ENCODE measurements at places on chromosomes 5 and 9. TPM values are rescaled to one million over a fixed set of nuclear protein-coding genes. Genes with fewer than 3 reads are reported as not detected.

- H3K4me3 ChIP-seq: no peak overlapping the region
- H3K4me1 ChIP-seq: no peaks in the 10 kb centered on the region
- no peak for DNase-seq
Observed at GRCh38 chr5:174877987-174878386, 153.6 kb downstream of the MSX2 start.

DNA sequence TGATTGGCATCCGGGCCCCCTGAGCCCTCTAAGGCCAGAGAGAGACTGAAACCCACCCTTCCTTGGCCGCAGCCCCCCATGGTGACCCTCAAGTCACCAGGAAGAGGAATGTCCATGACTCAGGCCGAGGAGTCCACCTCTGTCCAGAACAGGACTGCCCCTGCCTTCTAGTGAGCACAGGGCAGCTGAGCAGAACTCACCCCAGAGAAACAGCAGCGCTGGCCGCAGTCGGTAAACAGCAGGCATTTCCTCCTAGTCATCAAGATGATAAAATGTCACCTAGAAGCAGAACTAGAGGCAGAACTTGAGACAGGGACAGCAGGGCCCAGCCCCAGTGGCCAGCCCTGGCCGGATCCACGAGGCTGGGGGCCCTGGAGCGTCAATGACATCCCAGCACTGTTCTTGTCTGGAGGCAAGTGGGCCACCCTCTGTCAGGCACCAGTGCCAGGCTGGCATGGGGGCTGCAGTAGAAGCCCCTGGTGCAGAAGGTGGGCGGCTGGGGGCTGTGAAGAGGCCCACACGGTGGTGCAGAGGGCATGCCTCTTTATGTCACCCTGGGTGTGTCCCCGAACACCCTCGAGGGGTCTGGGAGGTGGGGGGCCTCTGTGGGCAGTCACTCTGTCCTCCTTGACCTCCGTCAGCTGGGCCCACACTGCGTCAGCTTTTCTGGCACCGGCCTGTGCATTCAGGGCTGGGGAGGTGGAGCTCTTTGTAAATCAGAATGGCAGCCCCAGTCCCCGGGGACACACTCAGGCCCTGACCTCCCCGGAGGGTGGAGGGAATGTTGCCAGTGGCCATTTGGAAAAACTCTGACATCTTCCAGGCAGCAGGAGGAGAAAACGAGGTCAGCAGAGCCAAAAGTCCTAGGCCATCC lies 83.0 kb downstream of the NTNG2 start:
- no peak overlapping the region for H3K4me3 ChIP-seq
- H3K36me3 ChIP-seq: no peaks in the 10 kb centered on the region
- DNase-seq: no peak
- peaks cover 6% of the 10 kb centered on the region for H3K4me1 ChIP-seq
- no peak overlapping the region for H3K27ac ChIP-seq

DNA sequence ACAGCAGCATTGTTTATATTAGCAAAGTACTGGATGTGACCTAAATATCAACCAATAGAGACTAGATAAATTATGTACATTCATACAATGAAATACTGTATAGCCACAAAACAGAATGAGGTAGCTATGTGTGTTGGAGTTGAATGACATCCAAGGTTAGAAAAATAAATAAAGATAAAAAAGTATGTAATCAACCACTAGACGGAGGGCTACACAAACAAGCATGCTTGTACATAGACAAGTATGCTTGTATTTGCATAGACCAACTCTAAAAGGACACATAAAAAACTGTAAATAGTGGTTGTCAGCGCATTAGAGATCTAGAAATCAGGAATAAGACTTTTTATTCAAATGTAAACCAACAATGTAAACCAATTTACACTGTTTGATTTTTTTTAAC lies 3.0 kb downstream of the FEM1C start:
- H3K4me3 ChIP-seq: peak overlapping the region; percentile 99
- H3K27ac ChIP-seq: peak overlapping the region; percentile 96
- peaks cover 72% of the 10 kb centered on the region for H3K4me1 ChIP-seq
- DNase-seq: no peak
- H3K27me3 ChIP-seq: peaks cover 2% of the 10 kb centered on the region

GRCh38 chr5:1278656-1279442 lies 16.0 kb downstream of the TERT start:
- DNase-seq: peak; percentile 35
- peak overlapping the region; percentile 53 for H3K4me3 ChIP-seq
- 0 out of 2 replicates have a peak overlapping the region, but pooled peaks have one; percentile 27 for H3K27ac ChIP-seq
- H3K36me3 ChIP-seq: 0 out of 2 replicates have a peak, but pooled peaks cover 6% of the 10 kb centered on the region

Gene RNF208
- 3.2 TPM for total RNA-seq

DNA sequence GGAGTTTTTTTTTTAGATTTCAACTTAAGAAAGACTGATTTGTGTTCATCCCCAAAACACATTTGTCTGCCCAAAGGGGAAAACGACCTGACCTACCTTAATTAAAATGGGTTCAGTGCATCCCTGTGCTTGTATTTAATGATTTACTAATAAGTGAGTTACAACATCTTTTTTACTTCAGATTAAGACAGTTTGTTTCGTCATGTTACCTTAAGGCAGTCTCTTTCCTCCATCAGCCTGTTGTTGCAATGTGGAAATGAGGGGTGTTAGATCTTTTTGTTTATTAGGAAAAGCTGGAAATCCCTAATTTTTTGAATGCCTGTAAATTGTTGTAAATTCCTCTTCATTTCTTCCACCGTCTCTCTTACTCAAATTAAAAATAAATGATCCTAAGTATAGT lies 177.5 kb downstream of the GDNF start:
- H3K27me3 ChIP-seq: peaks cover 2% of the 10 kb centered on the region
- H3K36me3 ChIP-seq: no peaks in the 10 kb centered on the region
- DNase-seq: no peak
- no peak overlapping the region for H3K4me3 ChIP-seq
- H3K27ac ChIP-seq: no peak overlapping the region

DNA sequence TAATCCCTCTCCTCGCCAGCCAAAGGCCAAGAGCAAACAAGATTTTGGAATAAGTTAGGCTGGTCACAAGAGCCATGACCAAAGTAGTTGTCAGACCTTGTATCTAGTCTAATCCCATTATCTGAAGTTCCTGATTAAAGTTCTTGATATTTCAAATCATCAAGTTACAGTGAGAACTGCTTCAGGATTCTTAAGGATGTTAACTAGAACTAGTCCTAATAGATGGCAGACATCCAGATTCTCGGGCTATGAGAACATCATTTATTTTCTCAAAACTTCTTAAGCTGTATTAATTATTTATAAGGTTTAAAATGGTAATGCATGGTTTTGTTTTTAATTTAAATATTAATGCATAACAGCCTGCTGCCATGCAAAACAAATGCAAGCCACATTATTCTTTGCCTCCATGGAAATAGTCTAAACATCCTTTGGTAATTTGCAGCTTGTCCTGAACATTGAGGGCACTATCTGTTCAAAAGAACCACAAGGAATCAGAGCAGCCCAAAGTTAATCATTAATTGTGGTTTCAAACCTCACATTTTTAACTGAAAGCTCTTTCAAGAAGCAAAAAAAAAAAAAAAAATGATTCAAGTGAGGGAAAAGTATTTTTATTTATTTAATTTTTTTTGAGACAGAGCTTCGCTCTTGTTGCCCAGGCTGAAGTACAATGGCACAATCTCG lies 95.1 kb downstream of the TTC39B start:
- H3K27me3 ChIP-seq: peaks cover 2% of the 10 kb centered on the region
- DNase-seq: no peak
- H3K36me3 ChIP-seq: peaks cover 7% of the 10 kb centered on the region
- no peak overlapping the region for H3K27ac ChIP-seq
- no peak overlapping the region for H3K4me3 ChIP-seq

GRCh38 chr9:94112716-94113465 lies 28.6 kb downstream of the PTPDC1 start:
- DNase-seq: no peak
- no peaks in the 10 kb centered on the region for H3K36me3 ChIP-seq
- H3K27ac ChIP-seq: no peak overlapping the region
- no peak overlapping the region for H3K4me3 ChIP-seq
- H3K27me3 ChIP-seq: no peaks in the 10 kb centered on the region

GRCh38 chr5:68432682-68433081 lies 217.1 kb downstream of the PIK3R1 start:
- H3K36me3 ChIP-seq: peaks cover 11% of the 10 kb centered on the region
- H3K4me1 ChIP-seq: peaks cover 53% of the 10 kb centered on the region
- no peak for DNase-seq
- no peak overlapping the region for H3K4me3 ChIP-seq
- H3K27me3 ChIP-seq: no peaks in the 10 kb centered on the region
- peak overlapping the region; percentile 96 for H3K27ac ChIP-seq

DNA sequence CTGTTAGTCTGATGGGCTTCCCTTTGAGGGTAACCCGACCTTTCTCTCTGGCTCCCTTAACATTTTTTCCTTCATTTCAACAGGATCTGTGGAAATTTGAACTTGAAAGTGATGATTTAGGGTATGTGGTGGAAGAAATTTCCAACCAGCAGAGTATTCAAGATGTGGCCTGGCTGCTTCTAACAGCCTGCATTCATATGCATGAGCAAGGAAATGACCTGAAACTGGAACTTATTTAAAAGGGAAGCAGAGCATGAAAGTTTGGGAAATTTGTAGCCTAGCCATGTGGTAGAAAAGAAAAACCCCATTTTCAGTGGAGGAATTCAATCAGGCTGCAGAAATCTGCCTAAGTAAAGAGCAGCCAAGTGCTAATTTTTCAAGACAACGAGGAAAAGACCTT lies 41.7 kb downstream of the UNC13B start:
- H3K27me3 ChIP-seq: no peaks in the 10 kb centered on the region
- DNase-seq: no peak
- no peak overlapping the region for H3K4me3 ChIP-seq

Gene OBP2B
- total RNA-seq: not detected

Gene OR1J2
- total RNA-seq: not detected

Gene EGFLAM
- total RNA-seq: 1.3 TPM

Gene ACOT12
- not detected for total RNA-seq

Gene NIM1K
- total RNA-seq: 0.49 TPM

DNA sequence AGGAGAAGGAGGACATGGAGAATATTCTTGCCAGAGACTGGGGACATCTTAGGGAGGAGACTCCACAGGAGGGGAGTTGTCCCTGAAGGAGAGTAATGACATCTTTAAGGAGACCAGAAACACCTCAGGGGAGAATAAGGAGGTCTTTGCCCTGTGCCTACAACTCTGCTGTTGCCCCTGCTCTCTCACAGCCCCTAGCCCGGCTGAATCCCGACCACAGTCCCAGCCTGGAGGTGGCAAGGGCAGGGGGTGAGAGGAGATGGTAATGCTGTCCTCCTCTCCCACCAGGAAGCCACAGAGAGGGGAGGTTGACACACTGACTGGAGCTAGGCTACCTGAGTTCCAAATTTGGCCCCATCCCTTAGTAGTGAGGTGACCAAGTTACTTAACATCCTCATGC lies 30.2 kb upstream of the ENHO start:
- no peaks in the 10 kb centered on the region for H3K4me1 ChIP-seq
- peaks cover 49% of the 10 kb centered on the region for H3K27me3 ChIP-seq
- H3K4me3 ChIP-seq: no peak overlapping the region
- no peak for DNase-seq
- H3K36me3 ChIP-seq: no peaks in the 10 kb centered on the region

DNA sequence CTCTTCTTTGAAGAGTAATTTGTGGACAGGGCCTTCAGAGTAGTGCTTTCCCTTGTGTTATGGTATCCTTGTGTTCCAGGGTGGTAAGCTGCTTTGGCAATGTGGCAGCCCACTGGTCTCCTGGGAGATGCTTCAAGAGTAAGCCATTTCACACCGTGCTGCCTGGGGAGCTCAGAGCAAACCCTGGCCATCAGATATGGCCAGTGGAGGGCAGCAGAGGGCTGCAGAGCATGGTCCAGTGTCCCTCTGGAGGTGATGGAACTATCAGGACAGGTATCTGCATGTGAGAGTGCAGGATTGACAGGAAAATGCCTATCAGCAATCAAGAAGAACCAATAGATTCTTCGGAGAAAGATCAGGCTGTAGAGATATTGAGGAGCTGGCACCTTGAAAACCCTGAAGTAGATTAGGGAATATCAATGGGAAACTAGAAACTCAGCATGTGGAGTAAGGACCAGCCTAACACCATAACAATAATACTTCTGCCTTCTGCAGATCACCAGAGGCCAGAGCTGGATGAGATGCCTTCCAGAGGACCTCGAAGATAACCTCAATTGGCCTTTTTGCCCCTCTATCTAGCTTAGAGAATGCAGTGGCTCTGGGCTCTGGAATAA lies 90.8 kb downstream of the PLPPR1 start:
- no peaks in the 10 kb centered on the region for H3K4me1 ChIP-seq
- DNase-seq: no peak
- no peak overlapping the region for H3K27ac ChIP-seq
- peaks cover 5% of the 10 kb centered on the region for H3K36me3 ChIP-seq
- no peaks in the 10 kb centered on the region for H3K27me3 ChIP-seq
- H3K4me3 ChIP-seq: no peak overlapping the region

Gene BTNL3
- total RNA-seq: not detected

- peaks cover 70% of the 10 kb centered on the region for H3K36me3 ChIP-seq
- DNase-seq: no peak
- no peak overlapping the region for H3K4me3 ChIP-seq
- H3K27ac ChIP-seq: no peak overlapping the region
Observed at GRCh38 chr5:72883850-72884249, 67.4 kb downstream of the TNPO1 start.

DNA sequence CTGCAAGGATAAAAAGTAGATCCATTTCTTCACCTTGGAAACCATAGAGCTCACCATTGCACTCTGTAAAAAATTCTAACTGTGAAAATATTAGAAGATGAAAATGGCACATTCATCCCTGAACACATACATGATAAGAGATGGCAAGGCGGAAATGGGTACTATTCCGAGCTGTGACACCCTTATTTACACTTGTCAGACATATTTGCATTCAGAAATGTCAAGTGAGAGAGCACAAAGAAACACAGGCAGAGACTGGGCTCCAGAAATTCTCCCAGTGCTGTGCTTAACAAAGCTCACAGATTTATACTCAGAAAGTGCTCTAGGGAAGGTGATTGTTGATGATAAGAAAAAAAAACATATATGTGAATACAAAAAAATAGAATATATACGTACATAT lies 170.3 kb upstream of the PUM3 start:
- H3K4me1 ChIP-seq: no peaks in the 10 kb centered on the region
- no peak for DNase-seq
- H3K4me3 ChIP-seq: no peak overlapping the region
- no peaks in the 10 kb centered on the region for H3K36me3 ChIP-seq
- peaks cover 4% of the 10 kb centered on the region for H3K27me3 ChIP-seq

GRCh38 chr9:106632621-106633020 lies 230.3 kb upstream of the ZNF462 start:
- no peak overlapping the region for H3K27ac ChIP-seq
- no peak overlapping the region for H3K4me3 ChIP-seq
- H3K4me1 ChIP-seq: no peaks in the 10 kb centered on the region

DNA sequence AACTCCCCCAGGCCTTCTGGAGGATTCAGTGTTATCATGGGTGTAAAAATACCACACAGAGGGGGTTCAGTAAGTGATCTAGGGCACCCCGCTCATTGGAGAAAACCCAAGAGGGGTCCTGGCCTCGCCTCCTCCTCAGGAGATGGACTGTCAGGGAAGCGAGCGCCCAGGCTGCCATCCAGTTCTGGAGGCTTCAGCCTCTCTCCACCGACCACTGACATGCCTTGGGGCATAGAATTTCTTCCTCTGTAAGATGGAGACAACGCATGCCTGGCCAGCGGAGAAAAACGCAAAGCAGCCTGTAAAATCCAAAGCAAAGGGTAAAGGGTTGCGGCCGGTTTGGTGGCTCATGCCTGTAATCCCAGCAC lies 165.4 kb downstream of the COL23A1 start:
- no peak overlapping the region for H3K27ac ChIP-seq
- DNase-seq: no peak
- H3K4me1 ChIP-seq: no peaks in the 10 kb centered on the region
- H3K36me3 ChIP-seq: peaks cover 11% of the 10 kb centered on the region
- peaks cover 5% of the 10 kb centered on the region for H3K27me3 ChIP-seq

GRCh38 chr9:130313103-130313858 lies 47.7 kb downstream of the HMCN2 start:
- H3K27ac ChIP-seq: no peak overlapping the region
- no peak for DNase-seq
- H3K4me3 ChIP-seq: no peak overlapping the region

All from HFFc6 (cell line).